ENCODE measurements at places on chromosomes 13 and 19. TPM values are rescaled to one million over a fixed set of nuclear protein-coding genes. Genes with fewer than 3 reads are reported as not detected.

GRCh38 chr19:41297628-41298347 lies 12.2 kb upstream of the CCDC97 start:
- H3K4me1 ChIP-seq: peaks cover 81% of the 10 kb centered on the region
- H3K4me3 ChIP-seq: peak overlapping the region; percentile 45
- H3K27ac ChIP-seq: peak overlapping the region; percentile 92
- DNase-seq: no peak

- H3K27ac ChIP-seq: no peak overlapping the region
- no peak for DNase-seq
- H3K27me3 ChIP-seq: peaks cover 11% of the 10 kb centered on the region
- no peaks in the 10 kb centered on the region for H3K36me3 ChIP-seq
- H3K4me3 ChIP-seq: no peak overlapping the region
Observed at GRCh38 chr13:78460176-78460575, 143.2 kb downstream of the POU4F1 start.

- peak overlapping the region; percentile 76 for H3K4me3 ChIP-seq
- H3K4me1 ChIP-seq: peaks cover 30% of the 10 kb centered on the region
- H3K27ac ChIP-seq: peak overlapping the region; percentile 84
- H3K36me3 ChIP-seq: no peaks in the 10 kb centered on the region
Observed at GRCh38 chr19:1102407-1103131, 1.2 kb upstream of the GPX4 start.

DNA sequence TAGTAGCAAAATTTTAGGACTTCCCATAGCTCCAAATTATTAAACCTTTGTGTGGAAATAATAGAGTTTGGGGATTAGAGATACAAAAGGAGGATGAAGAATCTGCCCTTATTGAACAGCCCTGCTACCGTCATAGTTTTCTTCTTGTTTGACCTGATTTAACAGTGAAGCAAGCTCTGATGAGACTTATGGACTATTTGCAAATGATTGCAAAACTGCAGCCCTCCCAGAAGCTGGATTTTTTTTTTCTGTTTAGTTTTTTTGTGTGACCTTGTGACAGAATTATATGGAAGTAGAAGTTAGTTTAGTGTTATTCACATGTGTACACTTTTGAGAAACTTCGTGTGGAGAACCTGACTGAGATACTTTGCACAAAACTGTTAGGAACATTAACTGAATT lies 267.8 kb downstream of the KCNRG start:
- H3K4me1 ChIP-seq: peaks cover 1% of the 10 kb centered on the region
- no peak overlapping the region for H3K4me3 ChIP-seq
- no peak overlapping the region for H3K27ac ChIP-seq
- DNase-seq: no peak
- no peaks in the 10 kb centered on the region for H3K36me3 ChIP-seq
- peaks cover 11% of the 10 kb centered on the region for H3K27me3 ChIP-seq

DNA sequence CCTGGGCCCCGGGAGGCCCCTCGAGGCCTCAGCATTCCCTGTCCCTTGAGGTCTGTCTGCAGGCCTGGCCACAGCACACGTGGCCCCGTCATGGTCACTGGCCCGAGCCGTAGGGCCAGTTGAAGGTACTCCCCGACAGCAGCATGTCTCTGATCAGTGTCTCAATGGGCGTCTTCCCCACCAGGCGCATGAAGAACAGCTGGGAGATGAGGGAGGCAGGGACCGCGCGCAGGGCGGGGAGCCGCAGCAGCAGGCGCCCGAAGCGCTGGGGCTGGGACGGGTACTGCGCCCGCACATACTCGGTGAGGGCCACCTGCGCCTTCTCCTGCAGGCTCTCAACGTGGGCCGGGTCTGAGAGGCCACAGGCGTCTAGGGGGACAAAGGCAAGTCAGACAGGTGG lies 6.2 kb downstream of the OCEL1 start:
- H3K36me3 ChIP-seq: no peaks in the 10 kb centered on the region
- no peaks in the 10 kb centered on the region for H3K27me3 ChIP-seq
- H3K4me3 ChIP-seq: no peak overlapping the region
- DNase-seq: no peak
- H3K4me1 ChIP-seq: peaks cover 18% of the 10 kb centered on the region

- no peak overlapping the region for H3K4me3 ChIP-seq
- DNase-seq: no peak
- H3K27me3 ChIP-seq: no peaks in the 10 kb centered on the region
- peaks cover 8% of the 10 kb centered on the region for H3K4me1 ChIP-seq
Observed at GRCh38 chr13:50650592-50651504, 192.6 kb downstream of the DLEU7 start.

DNA sequence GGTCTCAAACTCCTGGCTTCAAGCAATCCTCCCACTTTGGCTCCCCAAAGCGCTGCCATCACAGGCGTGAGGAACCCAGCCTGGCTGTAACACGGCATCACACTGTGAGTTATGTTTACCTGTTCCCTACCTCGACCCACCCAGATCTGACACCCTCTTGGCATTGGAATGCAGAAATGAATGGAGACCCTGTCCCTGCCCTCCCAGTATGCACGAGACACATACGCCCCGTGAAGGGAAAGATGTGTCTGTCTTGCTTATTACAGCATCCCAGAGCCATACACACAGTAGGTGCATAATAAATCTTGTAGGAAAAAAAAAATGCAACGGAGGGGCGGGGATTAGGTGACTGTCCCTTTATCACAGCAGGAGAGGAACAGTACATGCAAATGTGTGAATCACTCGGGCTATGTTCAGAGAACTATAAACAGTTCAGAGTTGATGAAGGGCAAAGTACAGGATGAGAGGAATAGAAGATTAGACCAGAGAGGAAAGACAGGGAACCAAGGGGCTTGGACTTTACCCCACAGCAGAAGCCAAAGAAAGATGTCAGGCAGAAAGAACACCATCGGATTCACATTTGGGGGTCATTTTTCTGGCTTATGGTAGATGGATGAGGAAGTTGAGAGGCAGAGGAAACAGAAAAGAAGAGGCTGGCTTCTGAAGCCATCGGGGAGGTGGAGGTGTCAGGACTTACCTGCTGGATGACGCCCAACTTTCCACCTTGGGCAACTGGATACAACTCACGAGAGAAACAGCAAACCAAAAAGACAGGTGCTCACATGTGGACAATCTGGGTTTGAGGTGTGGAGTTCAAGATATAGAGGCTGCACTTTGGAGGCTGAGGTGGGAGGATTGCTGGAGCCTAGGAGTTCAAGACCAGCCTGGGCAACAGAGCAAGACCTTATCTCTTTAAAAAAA lies 94.3 kb downstream of the INSR start:
- H3K27ac ChIP-seq: peak overlapping the region; percentile 40
- no peak for DNase-seq
- peaks cover 2% of the 10 kb centered on the region for H3K36me3 ChIP-seq
- no peak overlapping the region for H3K4me3 ChIP-seq

DNA sequence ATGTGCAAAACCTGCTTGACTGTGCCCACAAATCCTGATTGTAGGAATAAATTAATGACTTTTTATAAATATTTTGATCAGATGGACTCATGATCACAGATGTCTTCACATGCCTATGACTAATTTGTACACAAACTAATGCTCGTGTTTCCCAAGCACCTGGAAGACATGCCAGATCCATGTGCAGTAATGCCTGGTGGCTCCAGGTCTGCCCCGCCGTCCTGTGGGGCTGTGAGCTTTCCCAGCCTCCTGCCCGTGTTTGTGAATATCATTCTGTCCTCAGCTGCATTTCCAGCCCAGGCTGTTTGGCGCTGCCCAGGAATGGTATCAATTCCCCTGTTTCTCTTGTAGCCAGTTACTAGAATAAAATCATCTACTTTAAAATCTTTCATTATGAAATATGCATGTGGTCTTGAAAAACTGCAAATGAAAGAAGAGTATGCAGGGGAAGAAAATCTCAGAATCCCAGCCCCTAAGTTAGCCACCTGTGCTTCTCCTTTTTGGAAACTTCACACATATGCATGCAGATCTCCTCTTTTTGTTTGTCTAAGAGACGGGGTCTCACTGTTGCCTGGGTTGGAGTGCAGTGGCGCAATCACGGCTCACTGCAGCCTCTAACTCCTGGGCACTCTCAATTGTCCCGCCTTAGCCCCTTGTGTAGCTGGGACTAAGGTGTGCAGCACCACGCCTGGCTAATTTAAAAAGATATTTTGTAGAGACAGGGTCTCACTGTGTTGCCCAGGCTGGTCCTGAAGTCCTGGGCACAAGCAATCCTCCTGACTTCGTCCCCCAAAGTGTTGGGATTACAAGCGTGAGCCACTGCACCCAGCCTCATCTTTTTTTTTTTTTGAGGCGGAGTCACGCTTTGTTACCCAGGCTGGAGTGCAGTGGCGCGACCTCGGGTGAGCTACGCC lies 6.2 kb downstream of the RPL28 start:
- peak overlapping the region; percentile 68 for H3K27ac ChIP-seq
- H3K36me3 ChIP-seq: peaks cover 44% of the 10 kb centered on the region
- H3K4me3 ChIP-seq: no peak overlapping the region
- DNase-seq: no peak
- peaks cover 53% of the 10 kb centered on the region for H3K4me1 ChIP-seq

GRCh38 chr19:13122275-13122878 lies 4.3 kb downstream of the NACC1 start:
- H3K36me3 ChIP-seq: no peaks in the 10 kb centered on the region
- peak overlapping the region; percentile 12 for H3K4me3 ChIP-seq
- peaks cover 26% of the 10 kb centered on the region for H3K4me1 ChIP-seq
- no peaks in the 10 kb centered on the region for H3K27me3 ChIP-seq

DNA sequence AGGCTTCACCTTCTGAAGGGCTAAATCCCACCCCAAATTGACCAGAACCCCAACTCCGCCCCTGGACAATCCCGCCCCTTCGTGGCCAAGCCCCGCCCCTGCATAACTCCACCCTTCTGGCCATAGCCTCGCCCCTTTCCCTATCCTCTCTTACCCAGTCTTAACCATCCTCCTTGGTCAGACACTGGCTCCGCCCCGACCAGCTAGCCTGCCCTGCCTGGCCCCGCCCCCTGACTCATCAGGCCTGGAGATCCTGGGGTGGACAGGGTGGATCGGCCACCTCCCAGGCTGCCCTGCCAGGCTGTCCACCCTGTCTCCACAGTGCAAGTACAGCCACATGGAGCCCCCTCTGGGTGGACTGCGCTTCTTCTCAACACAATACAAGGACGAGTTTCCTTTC lies 8.0 kb upstream of the ZNF358 start:
- no peak for DNase-seq
- no peaks in the 10 kb centered on the region for H3K36me3 ChIP-seq
- no peak overlapping the region for H3K4me3 ChIP-seq
- peaks cover 11% of the 10 kb centered on the region for H3K4me1 ChIP-seq

GRCh38 chr13:47904241-47904640 lies 96.8 kb downstream of the SUCLA2 start:
- H3K4me3 ChIP-seq: no peak overlapping the region
- H3K27ac ChIP-seq: no peak overlapping the region
- peaks cover 16% of the 10 kb centered on the region for H3K36me3 ChIP-seq
- no peak for DNase-seq

GRCh38 chr19:4295972-4296771 lies 6.0 kb downstream of the TMIGD2 start:
- H3K27me3 ChIP-seq: no peaks in the 10 kb centered on the region
- H3K27ac ChIP-seq: no peak overlapping the region
- DNase-seq: no peak
- peaks cover 34% of the 10 kb centered on the region for H3K4me1 ChIP-seq
- no peaks in the 10 kb centered on the region for H3K36me3 ChIP-seq

DNA sequence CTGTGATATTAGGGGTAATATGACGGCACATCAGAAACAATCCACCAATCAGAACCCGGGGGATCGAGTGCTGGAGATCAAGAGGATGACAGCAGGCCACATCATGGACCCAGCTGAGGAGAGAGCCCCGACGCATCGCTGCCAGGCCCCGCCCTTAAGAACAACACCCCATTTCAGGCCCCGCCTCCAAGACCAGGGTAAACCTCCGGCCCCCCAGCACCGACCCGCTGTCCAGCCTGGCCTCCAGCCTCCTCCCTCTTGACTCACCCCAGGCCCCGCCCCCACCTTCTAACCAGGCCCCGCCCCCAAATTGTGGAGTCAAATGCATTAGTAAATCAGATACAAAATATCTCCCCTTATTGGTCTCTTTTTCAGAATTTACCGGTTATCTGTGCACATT lies 4.7 kb upstream of the ZNF611 start:
- H3K27ac ChIP-seq: no peak overlapping the region
- H3K4me3 ChIP-seq: no peak overlapping the region
- H3K36me3 ChIP-seq: no peaks in the 10 kb centered on the region
- no peaks in the 10 kb centered on the region for H3K27me3 ChIP-seq
- no peak for DNase-seq
- H3K4me1 ChIP-seq: peaks cover 27% of the 10 kb centered on the region

DNA sequence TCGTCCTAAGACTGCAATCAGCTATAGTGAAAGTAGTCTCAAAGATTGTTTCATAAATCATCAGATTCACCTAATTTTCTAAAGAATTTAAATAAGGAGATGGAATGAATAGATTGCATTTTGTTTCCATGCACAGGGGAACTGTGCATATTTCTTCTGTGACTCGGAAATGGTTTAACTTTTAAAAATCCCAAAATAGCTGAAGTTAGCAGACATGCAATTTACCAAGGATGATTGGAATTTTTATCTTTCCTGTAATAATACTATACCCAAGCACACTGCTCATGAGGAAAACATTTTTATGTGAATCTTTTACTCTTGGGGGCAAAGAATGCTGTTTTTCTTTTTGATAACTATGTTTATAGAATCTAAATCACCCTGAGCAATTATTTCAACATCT lies 15.0 kb upstream of the LMO7 start:
- no peaks in the 10 kb centered on the region for H3K4me1 ChIP-seq
- DNase-seq: no peak
- H3K36me3 ChIP-seq: peaks cover 30% of the 10 kb centered on the region
- no peak overlapping the region for H3K4me3 ChIP-seq

DNA sequence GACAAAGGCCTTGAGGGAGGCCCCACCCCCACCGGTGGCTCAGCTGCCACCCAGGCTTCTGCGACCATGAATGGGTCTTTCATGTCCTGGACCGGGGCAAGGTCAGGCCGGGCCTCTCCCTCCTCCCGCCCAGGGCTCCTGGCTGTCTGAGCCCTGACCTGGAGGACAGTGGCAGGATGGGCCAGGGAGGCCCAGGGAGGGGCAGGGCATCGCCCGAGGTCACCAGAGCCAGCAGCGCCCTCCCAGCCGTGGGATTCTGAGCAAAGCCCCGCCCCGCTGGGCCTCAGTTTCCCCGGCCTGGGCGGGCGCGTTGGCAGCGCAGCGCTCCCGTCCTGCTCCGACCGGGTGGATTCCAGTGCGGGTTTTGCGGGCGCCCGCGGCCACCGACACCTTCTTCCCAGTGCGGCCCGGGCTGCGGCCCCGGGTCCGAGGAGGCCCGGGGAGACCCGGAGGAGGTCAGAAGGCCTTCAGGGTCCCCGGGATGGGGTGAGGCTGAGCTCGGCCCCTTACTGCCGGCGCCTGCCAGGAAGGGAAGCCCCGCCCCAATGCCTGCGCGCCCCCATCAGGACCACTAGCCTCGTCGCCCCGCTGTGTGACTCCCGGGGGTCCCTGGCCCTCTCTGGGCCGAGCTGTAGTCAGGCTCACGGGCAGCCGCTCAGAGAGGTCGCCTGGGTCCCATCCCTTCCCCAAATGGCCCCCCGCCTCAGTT lies 24.6 kb upstream of the SEMA6B start:
- no peak for DNase-seq
- peaks cover 2% of the 10 kb centered on the region for H3K36me3 ChIP-seq
- H3K4me1 ChIP-seq: peaks cover 13% of the 10 kb centered on the region
- peaks cover 30% of the 10 kb centered on the region for H3K27me3 ChIP-seq
- H3K4me3 ChIP-seq: peak overlapping the region; percentile 57
- H3K27ac ChIP-seq: no peak overlapping the region

Gene CCL25
- not detected for total RNA-seq

Gene ANGPTL4
- total RNA-seq: not detected

Gene CEACAM16
- not detected for total RNA-seq

Gene C19orf67
- not detected for total RNA-seq

Gene SUPT20H
- 119 TPM for total RNA-seq

Gene ZSCAN18
- 107 TPM for total RNA-seq
